ENCODE measurements at places on chromosomes 1 and 21. TPM values are rescaled to one million over a fixed set of nuclear protein-coding genes. Genes with fewer than 3 reads are reported as not detected.

The TCP10L gene
- total RNA-seq = not detected

The SPATA21 gene
- total RNA-seq = not detected

DNA sequence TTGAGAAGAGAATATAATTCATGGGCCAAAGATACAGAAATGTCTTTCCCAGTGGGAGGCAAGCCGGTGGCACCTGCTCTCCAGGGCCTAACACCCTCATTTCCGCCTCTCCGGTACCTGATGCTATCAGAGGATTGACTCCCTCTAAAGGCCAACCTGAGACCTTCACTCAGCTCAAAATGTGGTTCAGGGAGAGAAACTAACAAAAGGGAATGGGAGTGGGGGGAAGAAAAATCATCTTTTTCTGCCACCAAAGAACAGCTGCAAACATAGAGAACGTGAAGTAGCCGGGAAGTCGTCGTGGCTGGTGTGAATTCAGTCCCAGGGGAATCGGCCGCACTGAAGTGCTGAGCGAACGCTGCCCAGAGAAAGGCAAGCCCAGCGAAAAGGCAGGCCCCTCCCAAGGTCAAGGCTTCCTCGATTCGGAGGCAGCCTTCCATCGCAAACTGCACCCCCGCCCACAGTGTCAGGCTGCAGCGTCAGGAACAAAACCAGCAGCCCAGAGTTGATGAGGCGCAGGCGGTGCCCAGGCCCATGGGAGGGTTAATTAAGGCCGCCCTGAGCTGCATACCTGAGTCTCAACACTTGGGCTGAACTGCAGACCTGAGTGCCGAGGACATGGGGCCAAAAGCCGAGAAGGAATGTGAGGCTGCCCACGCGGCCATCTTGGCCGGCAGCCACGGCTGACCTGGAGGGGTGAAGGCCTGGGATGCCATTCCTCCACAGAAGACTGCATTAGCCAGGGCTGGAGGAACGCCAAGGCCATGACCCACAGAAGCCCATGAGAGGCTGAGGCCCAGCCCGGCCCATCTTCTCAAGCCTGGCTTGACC, 160.2 kb downstream of the PSMG1 start:
- H3K4me1 ChIP-seq = peaks cover 24% of the 10 kb centered on the region
- peak; percentile 33 for DNase-seq
- H3K27ac ChIP-seq = peak overlapping the region; percentile 66
- no peaks in the 10 kb centered on the region for H3K36me3 ChIP-seq
- no peak overlapping the region for H3K4me3 ChIP-seq

DNA sequence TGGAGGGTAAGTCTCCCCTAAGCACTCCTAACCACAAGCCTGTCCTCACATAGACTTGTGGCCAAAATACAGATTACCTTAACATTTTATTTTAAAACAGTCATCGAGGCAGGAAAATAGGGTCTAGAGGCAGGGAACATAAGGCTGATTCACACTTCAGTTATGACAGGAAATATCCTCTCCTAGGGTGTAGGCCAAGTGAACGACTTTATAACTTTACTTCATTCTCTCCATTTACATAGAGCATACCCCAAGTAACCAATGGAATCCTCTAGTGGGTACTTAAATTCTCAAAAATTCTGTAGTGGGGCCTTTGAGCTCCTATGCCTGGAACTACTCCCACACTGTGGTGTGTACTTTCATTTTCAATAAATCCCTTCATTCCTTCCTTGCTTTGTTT, 113.0 kb downstream of the WDR3 start:
- H3K27me3 ChIP-seq = no peaks in the 10 kb centered on the region
- H3K27ac ChIP-seq = no peak overlapping the region
- H3K36me3 ChIP-seq = no peaks in the 10 kb centered on the region
- no peak for DNase-seq
- no peak overlapping the region for H3K4me3 ChIP-seq

The AMY1B gene
- total RNA-seq = not detected

The GOLT1A gene
- 11.5 TPM for total RNA-seq

The MRPL39 gene
- total RNA-seq = 29.2 TPM

- DNase-seq = peak; percentile 94
- no peak overlapping the region for H3K4me3 ChIP-seq
- no peaks in the 10 kb centered on the region for H3K27me3 ChIP-seq
- peak overlapping the region; percentile 56 for H3K27ac ChIP-seq
- peaks cover 26% of the 10 kb centered on the region for H3K4me1 ChIP-seq
- H3K36me3 ChIP-seq = no peaks in the 10 kb centered on the region
These were observed 51.9 kb downstream of the DIPK1A start for GRCh38 chr1:92909321-92909720.

The OPTC gene
- not detected for total RNA-seq

DNA sequence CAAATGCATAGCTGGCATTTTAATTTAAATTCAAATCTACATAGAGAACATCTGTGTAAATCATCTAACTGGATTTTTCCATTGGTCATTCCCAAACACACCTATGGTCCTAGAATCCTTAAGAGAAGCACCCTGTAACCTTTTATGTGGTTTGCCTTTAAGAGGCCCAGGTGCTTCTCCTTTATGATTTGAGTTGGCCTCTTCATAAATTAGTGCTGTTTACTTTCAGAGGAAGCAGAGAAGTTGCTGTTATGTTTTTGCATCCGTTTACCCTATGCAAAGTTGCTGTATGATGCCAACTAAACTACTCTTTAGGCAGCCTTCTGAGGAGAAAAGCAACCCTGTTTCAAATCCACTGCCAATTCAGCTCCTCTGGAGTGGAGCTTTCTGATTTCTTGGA, 193.8 kb downstream of the HS2ST1 start:
- DNase-seq = no peak
- peaks cover 13% of the 10 kb centered on the region for H3K4me1 ChIP-seq
- H3K4me3 ChIP-seq = no peak overlapping the region
- no peaks in the 10 kb centered on the region for H3K36me3 ChIP-seq
- H3K27me3 ChIP-seq = no peaks in the 10 kb centered on the region

The DMRTB1 gene
- total RNA-seq = not detected

DNA sequence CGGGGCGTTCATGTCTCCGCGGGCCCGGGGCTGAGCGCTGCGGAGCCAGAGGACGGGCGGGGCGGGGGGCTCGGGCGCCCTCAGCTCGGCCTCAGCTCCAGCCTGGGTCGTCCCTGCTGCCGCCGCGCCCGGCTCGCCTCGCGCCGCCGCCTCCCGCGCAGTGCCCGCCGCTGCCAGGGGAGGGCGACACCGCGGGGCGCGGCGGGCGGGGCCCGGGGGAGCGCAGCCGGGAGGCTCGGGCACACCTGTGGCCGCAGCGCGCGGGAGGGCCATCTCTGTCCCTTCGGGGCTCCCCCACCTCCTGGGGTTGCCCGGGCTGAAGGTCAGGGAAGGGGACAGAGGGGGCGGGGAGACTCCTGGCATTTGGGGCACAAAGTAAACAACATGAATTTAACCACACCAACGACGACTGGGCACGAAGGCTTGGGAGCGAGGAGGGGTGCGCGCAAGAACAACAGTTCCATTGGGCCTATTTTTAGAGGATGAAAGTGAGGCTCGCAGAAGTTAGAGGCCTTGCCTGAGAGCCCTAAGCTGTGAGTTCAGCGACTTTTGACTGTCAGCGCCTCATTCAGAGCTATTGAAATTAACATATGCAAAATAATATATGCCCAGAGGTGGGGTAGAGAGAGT, at the start of gene FAM131C:
Gene FAM131C, minus strand, starts transcription at position 162 of the 630 bp plus-strand sequence. CDS start 209 bp downstream, outside the sequence.
- H3K27me3 ChIP-seq = no peaks in the 10 kb centered on the region
- peaks cover 37% of the 10 kb centered on the region for H3K4me1 ChIP-seq
- H3K36me3 ChIP-seq = no peaks in the 10 kb centered on the region

GRCh38 chr1:177200290-177200689, 29.5 kb downstream of the BRINP2 start:
- H3K36me3 ChIP-seq = peaks cover 5% of the 10 kb centered on the region
- no peak overlapping the region for H3K27ac ChIP-seq
- no peaks in the 10 kb centered on the region for H3K27me3 ChIP-seq
- no peak for DNase-seq
- H3K4me3 ChIP-seq = no peak overlapping the region

DNA sequence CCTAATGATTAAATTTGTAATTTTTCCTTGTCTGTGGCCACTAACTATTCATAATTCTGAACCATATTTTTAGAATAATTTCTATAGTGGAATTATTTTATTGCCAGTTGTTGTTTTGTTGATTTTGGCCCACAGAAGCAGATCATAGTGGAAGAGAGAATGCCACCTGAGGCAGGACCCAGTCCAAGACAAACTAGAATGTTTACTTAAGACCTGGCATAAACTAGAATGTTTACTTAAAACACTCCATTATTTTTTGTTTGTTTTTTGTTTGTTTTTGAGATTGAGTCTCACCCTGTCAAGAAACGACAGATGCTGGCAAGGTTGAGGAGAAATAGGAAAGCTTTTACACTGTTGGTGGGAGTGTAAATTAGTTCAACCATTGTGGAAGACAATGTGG, 310.2 kb downstream of the MRPL39 start:
- H3K4me3 ChIP-seq = no peak overlapping the region
- no peaks in the 10 kb centered on the region for H3K27me3 ChIP-seq
- H3K4me1 ChIP-seq = peaks cover 27% of the 10 kb centered on the region
- H3K36me3 ChIP-seq = no peaks in the 10 kb centered on the region
- DNase-seq = no peak

GRCh38 chr1:151816548-151817352, 11.5 kb upstream of the LINGO4 start:
- DNase-seq = no peak
- no peak overlapping the region for H3K4me3 ChIP-seq

GRCh38 chr1:198253668-198254067, 96.9 kb downstream of the NEK7 start:
- peak; percentile 46 for DNase-seq
- peak overlapping the region; percentile 77 for H3K27ac ChIP-seq
- H3K4me3 ChIP-seq = peak overlapping the region; percentile 2
- no peaks in the 10 kb centered on the region for H3K36me3 ChIP-seq

- H3K27me3 ChIP-seq = no peaks in the 10 kb centered on the region
- no peak overlapping the region for H3K27ac ChIP-seq
- DNase-seq = peak; percentile 66
- H3K36me3 ChIP-seq = peaks cover 14% of the 10 kb centered on the region
- no peaks in the 10 kb centered on the region for H3K4me1 ChIP-seq
These were observed 89.3 kb downstream of the ITPKB start for GRCh38 chr1:226649780-226650179.

The LRRC71 gene
- total RNA-seq = not detected

The CHI3L2 gene
- 1.4 TPM for total RNA-seq

The MATN1 gene
- total RNA-seq = 0.47 TPM

DNA sequence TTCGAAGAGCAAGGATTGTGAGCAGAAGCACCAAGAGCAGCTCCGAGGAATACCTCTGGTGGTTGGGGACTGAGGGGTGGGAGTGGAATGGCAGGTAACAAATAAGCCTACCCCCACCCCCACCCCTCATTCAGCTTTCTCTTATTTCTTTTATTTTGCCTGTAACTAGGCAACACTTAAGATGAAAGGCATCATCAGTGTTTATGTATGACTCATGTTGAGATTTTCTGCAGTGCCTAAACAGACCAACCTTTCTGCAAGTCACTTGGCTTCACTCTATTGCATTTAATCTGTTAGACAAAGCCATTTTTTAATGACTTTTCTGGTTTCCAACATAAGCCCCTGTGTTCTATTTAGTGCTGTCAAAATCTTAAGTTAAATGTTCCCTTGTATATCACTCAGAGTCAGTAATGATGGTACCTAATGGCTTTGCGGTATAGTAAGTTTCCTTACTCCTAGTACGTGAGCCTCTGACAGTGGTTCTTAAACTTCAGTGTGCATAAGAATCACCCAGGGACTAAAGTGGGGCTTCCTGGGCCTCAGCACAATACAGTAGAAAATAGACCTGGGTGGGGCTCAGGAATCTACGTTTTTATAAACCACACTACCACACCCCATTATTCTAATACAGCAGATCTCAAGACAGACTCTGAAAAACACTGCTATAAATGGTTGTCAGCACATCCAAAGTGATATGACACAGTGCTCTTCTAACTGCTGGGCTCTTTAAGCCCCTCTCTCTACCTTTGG, 19.9 kb downstream of the CASQ2 start:
- peak; percentile 9 for DNase-seq
- no peaks in the 10 kb centered on the region for H3K36me3 ChIP-seq
- H3K4me1 ChIP-seq = no peaks in the 10 kb centered on the region
- H3K27ac ChIP-seq = peak overlapping the region; percentile 4
- H3K4me3 ChIP-seq = no peak overlapping the region

GRCh38 chr1:248923352-248924338, 17.6 kb downstream of the PGBD2 start:
- H3K4me3 ChIP-seq = no peak overlapping the region
- H3K27me3 ChIP-seq = no peaks in the 10 kb centered on the region
- peaks cover 14% of the 10 kb centered on the region for H3K4me1 ChIP-seq
- H3K36me3 ChIP-seq = peaks cover 19% of the 10 kb centered on the region

The BRDT gene
- total RNA-seq = not detected

The CRABP2 gene
- 0.98 TPM for total RNA-seq

DNA sequence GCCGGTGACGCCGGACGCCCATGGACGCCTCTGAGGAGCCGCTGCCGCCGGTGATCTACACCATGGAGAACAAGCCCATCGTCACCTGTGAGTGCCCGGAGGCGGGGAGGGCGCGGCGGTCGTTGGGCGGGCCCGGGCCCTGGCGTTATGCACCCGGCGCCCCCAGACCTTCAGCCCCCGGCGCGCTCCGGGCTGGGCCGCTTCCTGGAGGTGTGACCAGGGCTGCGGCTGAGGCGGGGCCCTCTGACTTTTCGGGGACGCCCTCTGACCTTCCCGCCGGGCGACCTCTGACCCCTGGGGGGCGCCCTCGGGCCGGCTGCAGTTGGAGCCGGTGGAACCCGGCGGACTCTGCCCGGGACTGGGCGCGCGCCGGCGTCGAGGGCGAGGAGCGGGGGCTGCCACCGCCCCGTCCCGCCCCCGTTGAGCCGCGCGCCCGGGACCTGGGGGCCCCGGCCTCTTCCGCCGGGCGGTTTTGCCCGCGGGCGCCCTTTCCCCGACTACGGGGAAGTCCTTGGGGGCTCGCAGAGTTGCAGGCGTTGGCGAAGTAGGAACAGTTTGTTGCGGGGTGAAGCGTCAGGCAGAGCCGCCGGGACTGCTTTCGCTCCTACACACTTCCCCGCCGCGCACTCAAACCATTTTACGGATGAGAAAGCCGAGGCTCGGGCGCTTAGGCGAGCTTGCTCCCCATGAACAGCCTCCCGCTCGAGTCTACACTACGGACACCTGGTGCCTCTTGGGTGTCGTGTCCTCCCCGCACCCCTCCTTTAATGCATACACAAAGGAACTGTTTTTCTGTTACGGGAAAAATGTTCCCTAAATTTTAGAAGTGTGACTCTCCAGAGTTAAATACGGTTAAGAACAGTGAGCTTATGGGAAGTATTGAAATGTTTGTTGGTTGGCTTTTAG, 618 bp downstream of the TRAPPC10 start:
- peaks cover 23% of the 10 kb centered on the region for H3K4me1 ChIP-seq
- H3K4me3 ChIP-seq = peak overlapping the region; percentile 86
- H3K27me3 ChIP-seq = no peaks in the 10 kb centered on the region
- H3K36me3 ChIP-seq = peaks cover 3% of the 10 kb centered on the region
- H3K27ac ChIP-seq = peak overlapping the region; percentile 84
